Activated T-helper 1 cell treated with anti-CD3 and anti-CD28 coated beads, Interleukin-2, amount 50 U/mL, for 16 hours (primary cell): ENCODE measurements at places on chromosomes 12 and 14.

GRCh38 chr12:6563448-6564050, 4.5 kb downstream of the NOP2 start:
- peak; percentile 50 for DNase-seq

- no peak for DNase-seq
Observed at GRCh38 chr12:47024463-47024862, 55.0 kb upstream of the PCED1B start.

GRCh38 chr12:99769396-99769980, 121.9 kb downstream of the GARIN6 start:
- DNase-seq: no peak

GRCh38 chr14:65949711-65950516, 536.3 kb upstream of the CCDC196 start:
- no peak for DNase-seq

DNA sequence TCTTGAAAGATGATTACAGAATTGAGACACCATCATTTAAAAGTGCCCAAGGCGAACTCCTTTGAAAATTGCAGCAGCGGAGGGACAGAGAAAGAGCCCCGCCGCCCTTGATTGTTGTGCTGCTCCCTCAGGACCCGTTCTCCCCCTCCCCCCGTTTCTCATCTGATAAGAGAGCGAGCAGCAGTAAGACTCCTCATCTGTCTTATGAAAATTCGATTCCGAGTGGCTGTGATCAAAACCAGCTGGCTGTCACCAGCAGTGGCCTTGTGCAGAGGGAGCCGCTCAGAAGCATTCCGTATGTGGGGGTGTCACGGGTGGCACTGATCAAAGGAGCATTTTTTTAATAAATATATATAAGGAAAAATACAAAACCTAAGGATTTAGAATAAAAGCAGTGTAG, 78.0 kb upstream of the GPATCH2L start:
- DNase-seq: no peak
